ENCODE measurements at places on chromosomes 6 and 20. TPM values are rescaled to one million over a fixed set of nuclear protein-coding genes. Genes with fewer than 3 reads are reported as not detected.

Gene GSTA4
- total RNA-seq, result 62.2 TPM

- no peak overlapping the region for H3K4me3 ChIP-seq
- no peaks in the 10 kb centered on the region for H3K36me3 ChIP-seq
- H3K4me1 ChIP-seq, result no peaks in the 10 kb centered on the region
- no peak overlapping the region for H3K27ac ChIP-seq
Observed at GRCh38 chr6:90123831-90124230, 172.8 kb downstream of the BACH2 start.

DNA sequence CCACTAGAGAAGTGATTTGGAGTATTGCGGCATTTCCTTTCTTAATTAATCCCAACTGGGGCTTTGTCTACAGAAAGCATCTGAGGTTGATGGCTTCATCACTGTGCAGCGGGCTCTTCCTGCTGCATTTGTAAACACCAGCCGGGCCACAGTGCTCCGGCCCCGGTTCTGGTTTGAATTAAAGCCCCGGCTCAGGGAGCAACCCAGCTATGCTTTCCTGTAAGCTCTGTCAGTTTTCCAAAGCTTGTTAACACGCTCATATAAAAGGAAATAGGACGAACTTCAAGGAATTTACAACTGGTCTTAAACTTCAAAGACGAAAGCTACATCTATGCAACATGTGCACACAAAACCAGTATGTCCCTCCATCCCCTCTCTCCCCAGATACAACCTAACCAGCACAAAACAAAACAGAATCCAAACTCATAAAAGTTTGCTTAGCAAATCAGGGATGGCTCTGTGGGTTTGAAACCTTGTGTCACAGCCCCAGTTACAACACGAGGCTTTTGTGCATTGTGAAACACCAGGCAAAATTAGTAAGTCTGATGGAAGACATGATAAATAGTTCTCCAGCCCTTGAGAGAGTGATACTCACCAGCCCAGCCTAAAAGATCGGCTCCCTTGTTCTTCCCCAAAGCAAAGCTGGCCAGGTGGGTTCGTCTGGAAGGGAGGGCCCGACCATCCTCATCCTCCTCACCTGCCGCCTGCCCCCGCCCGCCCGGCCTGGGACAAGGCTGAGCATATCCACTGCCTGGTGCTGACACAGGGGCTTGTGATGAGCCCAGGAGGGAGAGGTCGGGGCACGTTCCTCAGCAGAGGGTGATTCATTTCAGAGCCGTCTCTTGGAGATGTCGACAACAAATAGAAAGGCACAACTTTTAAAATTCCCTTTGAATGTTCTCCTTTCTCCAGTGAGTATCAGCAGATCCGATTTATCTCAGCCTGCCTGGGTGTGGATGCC, 197.9 kb downstream of the TFAP2C start:
- peak; percentile 30 for DNase-seq
- H3K4me3 ChIP-seq, result no peak overlapping the region
- no peaks in the 10 kb centered on the region for H3K4me1 ChIP-seq
- H3K36me3 ChIP-seq, result no peaks in the 10 kb centered on the region
- peak overlapping the region; percentile 31 for H3K27ac ChIP-seq
- H3K27me3 ChIP-seq, result no peaks in the 10 kb centered on the region

- DNase-seq, result no peak
- H3K4me1 ChIP-seq, result no peaks in the 10 kb centered on the region
- no peak overlapping the region for H3K4me3 ChIP-seq
- no peaks in the 10 kb centered on the region for H3K27me3 ChIP-seq
- no peaks in the 10 kb centered on the region for H3K36me3 ChIP-seq
- no peak overlapping the region for H3K27ac ChIP-seq
Observed at GRCh38 chr6:121187833-121188200, 146.5 kb downstream of the TBC1D32 start.

DNA sequence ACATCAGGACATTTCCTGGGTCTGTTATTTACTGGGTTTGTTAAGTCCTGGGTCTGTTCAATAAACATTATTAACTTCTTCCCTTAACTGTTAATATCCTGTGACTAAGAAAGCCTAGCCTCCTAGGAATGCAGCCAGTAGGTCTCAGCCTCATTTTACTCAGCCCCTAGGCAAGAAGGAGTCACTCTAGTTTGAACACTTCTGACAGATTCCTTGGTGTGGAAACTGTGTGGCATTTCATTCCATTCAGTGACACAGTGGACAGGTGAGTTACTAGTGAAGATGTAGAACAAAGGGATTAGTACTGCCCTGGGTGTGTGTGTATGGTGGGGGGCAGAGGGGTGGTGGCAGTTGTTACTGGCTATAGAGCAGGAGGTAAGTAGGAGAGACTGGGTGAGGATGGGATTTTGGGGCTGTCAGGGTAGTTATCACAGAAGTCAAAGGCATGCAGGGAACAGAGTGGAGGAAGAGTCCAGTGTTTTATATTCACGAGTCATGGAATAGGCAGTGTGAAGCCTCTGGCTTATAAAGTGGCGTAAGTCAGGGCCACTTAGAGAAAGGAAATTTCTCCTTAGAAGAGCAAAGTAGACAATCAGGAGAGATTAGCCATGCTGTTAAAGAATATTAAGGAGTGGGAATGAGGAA, 28.4 kb downstream of the RNF182 start:
- no peak overlapping the region for H3K27ac ChIP-seq
- H3K4me1 ChIP-seq, result no peaks in the 10 kb centered on the region
- no peak overlapping the region for H3K4me3 ChIP-seq
- DNase-seq, result no peak
- no peaks in the 10 kb centered on the region for H3K27me3 ChIP-seq

Gene AGPAT1
- total RNA-seq, result 52.6 TPM

DNA sequence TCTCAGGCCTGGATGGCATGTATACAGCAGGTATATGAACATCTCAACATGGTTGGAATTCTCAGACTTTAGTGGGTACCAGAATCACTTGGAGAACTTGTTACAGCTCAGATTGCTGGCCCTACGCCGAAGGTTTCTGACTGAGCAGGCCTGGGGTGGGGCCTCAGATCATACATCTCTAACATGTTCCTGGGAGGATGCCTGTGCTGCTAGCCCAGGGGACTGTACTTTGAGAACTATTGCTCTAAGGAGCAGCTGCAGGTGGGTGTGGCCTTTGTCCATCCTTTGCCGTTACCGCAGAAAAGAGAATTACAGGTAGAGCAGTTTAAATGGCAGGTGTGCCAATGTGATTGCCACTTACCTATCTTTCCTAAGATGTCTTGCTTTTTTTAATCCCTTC, 310.5 kb upstream of the JAG1 start:
- H3K4me3 ChIP-seq, result no peak overlapping the region
- no peak overlapping the region for H3K27ac ChIP-seq
- H3K27me3 ChIP-seq, result no peaks in the 10 kb centered on the region
- H3K4me1 ChIP-seq, result no peaks in the 10 kb centered on the region
- H3K36me3 ChIP-seq, result no peaks in the 10 kb centered on the region

Gene FHL5
- 4.9 TPM for total RNA-seq

GRCh38 chr6:167757821-167758220, 68.9 kb upstream of the AFDN start:
- no peak overlapping the region for H3K27ac ChIP-seq
- peaks cover 14% of the 10 kb centered on the region for H3K4me1 ChIP-seq
- no peak for DNase-seq

DNA sequence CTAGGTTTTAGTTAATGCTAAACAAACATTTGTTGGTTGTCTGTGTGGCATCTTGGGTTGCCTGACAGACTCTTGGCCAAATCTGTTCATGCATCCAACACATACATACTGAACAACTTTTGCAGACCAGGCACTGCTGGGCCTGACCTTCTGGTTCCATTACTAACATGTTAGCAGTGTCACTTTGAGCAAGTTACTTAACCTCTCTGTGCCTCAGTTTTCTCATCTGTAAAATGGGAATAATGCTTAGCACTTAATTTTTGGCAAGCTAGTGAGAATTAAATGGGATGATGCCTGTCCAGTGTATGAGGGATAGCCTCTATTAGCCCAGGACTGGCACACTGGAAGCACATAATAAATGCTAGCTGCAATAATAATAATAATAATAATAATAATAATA, 169.9 kb downstream of the DHX35 start:
- no peaks in the 10 kb centered on the region for H3K27me3 ChIP-seq
- no peaks in the 10 kb centered on the region for H3K4me1 ChIP-seq
- DNase-seq, result no peak
- H3K27ac ChIP-seq, result no peak overlapping the region

- no peaks in the 10 kb centered on the region for H3K36me3 ChIP-seq
- H3K4me3 ChIP-seq, result no peak overlapping the region
- no peaks in the 10 kb centered on the region for H3K4me1 ChIP-seq
- DNase-seq, result peak; percentile 33
- no peaks in the 10 kb centered on the region for H3K27me3 ChIP-seq
Observed at GRCh38 chr6:22082218-22082617, 214.6 kb downstream of the PRL start.

DNA sequence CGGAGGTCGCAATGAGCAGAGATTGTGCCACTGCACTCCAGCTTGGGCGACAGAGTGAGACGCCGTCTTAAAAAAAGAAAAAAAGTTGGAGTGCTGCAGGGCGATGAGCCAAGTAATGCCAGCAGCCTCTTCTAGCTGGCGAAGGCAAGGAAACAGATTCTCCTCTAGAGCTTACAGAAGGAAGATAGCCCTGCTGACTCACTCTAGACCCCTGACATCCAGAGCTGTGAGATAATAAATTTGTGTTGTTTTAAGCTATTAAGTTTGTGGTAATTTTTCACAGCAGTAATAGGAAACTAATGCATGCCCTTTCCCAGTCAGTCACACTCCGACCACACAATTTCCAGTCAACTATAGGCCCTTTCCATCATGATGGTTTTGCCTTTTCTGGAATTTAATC, 16.4 kb downstream of the PRSS16 start:
- no peak overlapping the region for H3K27ac ChIP-seq
- H3K27me3 ChIP-seq, result peaks cover 3% of the 10 kb centered on the region
- H3K36me3 ChIP-seq, result no peaks in the 10 kb centered on the region
- H3K4me3 ChIP-seq, result no peak overlapping the region
- no peaks in the 10 kb centered on the region for H3K4me1 ChIP-seq

DNA sequence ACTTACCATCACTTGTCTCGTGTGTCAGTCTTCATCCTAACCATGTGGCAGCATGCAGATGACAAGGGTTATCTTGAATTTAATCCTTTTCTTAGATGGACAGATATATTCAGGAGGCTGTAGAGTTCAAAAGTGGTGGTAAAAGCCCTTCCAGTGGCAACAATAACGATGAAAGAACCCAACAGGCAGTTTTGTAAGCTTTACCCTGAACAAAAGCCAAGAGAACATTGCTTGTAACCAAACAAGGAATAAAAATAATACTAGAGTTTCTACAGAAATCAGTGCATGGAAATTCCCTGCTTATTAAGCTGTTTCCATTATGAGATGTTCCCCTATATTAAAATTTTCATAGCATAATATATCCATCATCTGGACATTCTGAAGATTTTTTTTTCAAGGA, 69.7 kb downstream of the PDE7B start:
- no peak overlapping the region for H3K4me3 ChIP-seq
- H3K27ac ChIP-seq, result no peak overlapping the region
- DNase-seq, result no peak
- H3K36me3 ChIP-seq, result no peaks in the 10 kb centered on the region

GRCh38 chr20:34720266-34720665, 16.1 kb downstream of the TP53INP2 start:
- no peaks in the 10 kb centered on the region for H3K36me3 ChIP-seq

Gene PSORS1C1
- 1.2 TPM for total RNA-seq

GRCh38 chr6:138106665-138107077, 548 bp downstream of the PERP start:
- DNase-seq, result no peak
- H3K27me3 ChIP-seq, result no peaks in the 10 kb centered on the region
- no peaks in the 10 kb centered on the region for H3K4me1 ChIP-seq
- no peaks in the 10 kb centered on the region for H3K36me3 ChIP-seq

Gene CLPSL1
- not detected for total RNA-seq

Gene ACSS2
- total RNA-seq, result 44.2 TPM

DNA sequence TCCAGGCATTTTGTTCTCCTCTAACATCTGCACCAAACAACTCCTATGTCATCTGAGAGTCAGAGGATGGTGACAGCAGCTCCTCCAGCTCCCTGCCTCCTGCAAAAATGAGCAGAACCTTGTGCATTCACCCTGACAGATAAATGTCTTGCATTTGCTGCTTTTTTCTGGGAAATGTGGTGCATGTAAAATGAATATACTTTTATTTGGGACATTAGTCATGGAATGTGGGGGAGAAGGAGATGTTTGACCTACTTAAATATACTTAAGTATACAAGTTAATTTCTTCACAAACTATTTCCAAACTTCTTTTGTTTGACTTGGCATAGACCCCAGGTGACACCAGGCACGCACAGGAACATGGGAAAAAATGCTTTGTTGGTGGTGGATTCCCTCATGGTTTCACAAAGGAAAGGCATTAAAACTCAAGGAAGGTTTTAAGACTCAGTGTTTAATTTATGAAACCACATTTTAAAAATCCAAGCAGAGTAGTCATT, 181.8 kb upstream of the MCHR2 start:
- no peak overlapping the region for H3K4me3 ChIP-seq
- no peaks in the 10 kb centered on the region for H3K27me3 ChIP-seq
- H3K4me1 ChIP-seq, result no peaks in the 10 kb centered on the region

Gene SEL1L2
- total RNA-seq, result 0.28 TPM

Gene EYS
- 3.5 TPM for total RNA-seq

- H3K27me3 ChIP-seq, result no peaks in the 10 kb centered on the region
- H3K27ac ChIP-seq, result peak overlapping the region; percentile 94
- peak; percentile 68 for DNase-seq
- no peaks in the 10 kb centered on the region for H3K4me1 ChIP-seq
Observed at GRCh38 chr6:144285798-144286502, 815 bp downstream of the UTRN start.

Gene MACROD2
- 19.4 TPM for total RNA-seq

GRCh38 chr6:1770435-1770843, 160.7 kb downstream of the FOXC1 start:
- H3K4me1 ChIP-seq, result no peaks in the 10 kb centered on the region
- H3K4me3 ChIP-seq, result no peak overlapping the region
- no peaks in the 10 kb centered on the region for H3K27me3 ChIP-seq

Gene CRISP3
- 0.55 TPM for total RNA-seq

DNA sequence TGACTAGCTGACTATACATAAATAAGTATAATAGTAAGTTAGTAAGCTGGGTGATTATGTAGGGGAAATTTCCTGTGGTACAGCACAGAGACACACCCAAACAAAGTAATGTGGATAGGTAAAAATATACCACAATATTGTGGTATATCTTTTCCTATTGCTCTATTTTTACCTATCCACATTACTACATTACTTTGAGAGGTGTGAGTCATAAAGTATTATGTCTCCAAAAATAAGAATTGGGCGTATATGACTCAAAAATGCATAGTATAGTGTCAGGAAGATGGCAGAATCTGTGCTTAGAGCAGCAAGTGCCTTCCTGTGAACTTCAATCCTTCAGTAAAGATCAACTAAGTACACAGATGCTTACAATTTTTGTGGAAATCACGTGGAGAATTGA, 2.7 kb upstream of the SIRPG start:
- no peak overlapping the region for H3K4me3 ChIP-seq
- H3K27ac ChIP-seq, result no peak overlapping the region
- DNase-seq, result no peak
- H3K27me3 ChIP-seq, result no peaks in the 10 kb centered on the region
- H3K4me1 ChIP-seq, result no peaks in the 10 kb centered on the region

DNA sequence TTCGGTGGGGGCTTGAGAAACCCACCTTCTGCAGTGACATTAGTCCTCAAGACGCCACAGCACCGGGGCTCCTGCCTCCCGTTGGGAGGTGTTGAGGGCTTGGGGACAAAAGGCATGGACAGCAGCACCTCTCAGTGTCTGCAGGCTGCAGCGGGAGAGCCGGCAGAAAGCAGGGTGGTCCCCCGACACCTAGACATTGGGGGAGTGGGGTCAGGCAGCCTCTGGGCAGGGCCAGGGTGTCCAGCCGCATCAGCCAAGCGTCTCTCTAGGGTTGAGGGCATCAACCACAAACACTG, 264.7 kb downstream of the TAF4 start:
- no peaks in the 10 kb centered on the region for H3K27me3 ChIP-seq
- DNase-seq, result no peak
- no peaks in the 10 kb centered on the region for H3K4me1 ChIP-seq
- H3K4me3 ChIP-seq, result no peak overlapping the region

All from prostate gland (tissue), 2 donors.